ENCODE measurements at places on chromosomes 2 and 18.

- DNase-seq: no peak
Measured at GRCh38 chr2:159124441-159124911, 156.0 kb downstream of the TANC1 start.

GRCh38 chr18:76866666-76867065 lies 44.3 kb downstream of the ZNF236 start:
- no peak for DNase-seq

- DNase-seq: no peak
Measured at GRCh38 chr18:80239830-80240229, 7.5 kb downstream of the PARD6G start.

GRCh38 chr2:2649109-2650072 lies 318.3 kb upstream of the MYT1L start:
- DNase-seq: no peak

GRCh38 chr2:58350484-58350883 lies 109.4 kb upstream of the FANCL start:
- DNase-seq: peak; percentile 31

DNA sequence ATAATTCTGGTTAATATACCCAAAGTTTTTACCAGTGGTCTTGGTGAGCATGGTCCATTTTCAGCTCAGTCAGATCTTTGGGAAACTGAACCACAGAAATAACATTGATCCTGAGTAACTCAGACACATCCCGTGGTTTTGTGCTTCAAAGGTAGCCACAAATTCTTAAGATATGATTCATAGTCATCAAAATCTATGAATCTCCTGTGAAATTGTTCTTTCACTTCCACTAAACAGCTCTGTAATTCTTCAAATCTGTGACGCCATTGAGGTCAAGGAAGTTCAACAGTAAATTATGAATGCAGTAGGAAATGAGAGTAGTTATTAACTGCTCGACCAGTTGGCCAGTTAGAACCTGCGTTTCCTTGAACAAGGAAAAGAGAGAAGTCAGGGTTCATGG lies 147.3 kb downstream of the IRS1 start:
- DNase-seq: no peak

GRCh38 chr2:215886022-215886421 lies 127.3 kb downstream of the MREG start:
- no peak for DNase-seq

DNA sequence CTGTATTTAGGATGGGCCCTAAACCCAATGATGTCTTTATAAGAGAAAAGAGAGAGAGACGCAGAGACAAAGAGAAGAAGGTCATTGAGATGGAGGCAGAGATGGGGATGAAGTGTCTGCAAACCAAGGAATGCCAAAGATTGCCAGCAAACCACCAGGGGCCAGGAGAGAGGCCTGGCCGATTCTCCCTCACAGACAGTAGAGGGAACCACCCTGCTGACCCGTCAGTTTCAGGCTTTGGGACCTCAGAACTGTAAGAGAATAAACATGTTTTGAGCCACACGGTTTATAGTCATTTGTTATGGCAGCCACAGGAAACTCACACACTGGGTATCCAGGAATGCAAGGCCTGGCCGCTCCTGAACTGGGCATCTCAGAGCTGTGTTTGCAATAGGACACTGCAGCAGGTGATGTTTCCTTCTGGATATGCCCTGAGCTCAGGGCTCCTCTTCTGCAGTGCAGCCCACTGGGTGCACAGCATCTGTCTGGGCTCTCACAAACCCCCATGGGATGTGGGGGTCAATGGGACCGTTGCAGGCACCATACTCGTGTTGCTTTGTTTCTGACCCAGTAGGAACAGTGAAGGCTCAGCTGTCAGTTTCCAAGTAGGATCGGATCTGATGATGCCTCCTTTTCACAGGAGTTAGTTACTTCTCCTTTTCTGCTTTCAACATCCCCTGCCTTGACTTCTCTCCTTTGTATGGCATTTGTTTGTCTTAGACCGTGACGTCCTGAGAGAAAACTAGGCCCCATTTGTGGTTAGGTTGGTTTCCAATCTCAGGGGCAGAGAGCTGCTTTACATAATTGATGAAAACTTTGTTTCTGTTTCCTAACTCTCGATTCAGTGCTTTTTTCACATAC lies 20.8 kb downstream of the PTPN18 start:
- DNase-seq: peak; percentile 59

DNA sequence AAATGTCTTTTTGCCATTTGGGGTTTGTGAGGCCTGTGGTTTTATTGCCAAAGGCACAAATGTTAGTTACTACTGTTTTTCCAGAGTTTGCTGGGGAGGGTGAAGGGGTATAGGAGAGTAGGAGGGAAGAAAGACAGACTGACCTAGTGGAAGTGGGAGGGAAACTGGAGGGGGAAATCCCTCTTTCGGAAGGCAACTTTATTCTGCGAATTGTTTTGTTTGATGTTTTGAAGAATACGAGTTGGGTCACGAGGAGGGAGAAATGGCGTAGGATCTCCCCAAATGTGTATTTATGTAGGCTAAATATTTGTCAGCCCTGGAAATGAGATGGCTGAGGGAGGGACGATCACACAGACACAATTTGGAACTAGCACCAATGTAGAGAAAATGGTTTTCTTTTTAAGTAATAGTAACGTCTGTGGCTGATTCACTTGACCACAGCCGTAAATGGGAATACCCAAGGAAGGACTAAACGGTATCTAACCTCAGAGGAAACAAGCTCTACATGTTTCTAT lies 172.3 kb downstream of the ICOS start:
- peak; percentile 11 for DNase-seq

- no peak for DNase-seq
Measured at GRCh38 chr2:102053096-102053495, 61.3 kb downstream of the IL1R2 start.

DNA sequence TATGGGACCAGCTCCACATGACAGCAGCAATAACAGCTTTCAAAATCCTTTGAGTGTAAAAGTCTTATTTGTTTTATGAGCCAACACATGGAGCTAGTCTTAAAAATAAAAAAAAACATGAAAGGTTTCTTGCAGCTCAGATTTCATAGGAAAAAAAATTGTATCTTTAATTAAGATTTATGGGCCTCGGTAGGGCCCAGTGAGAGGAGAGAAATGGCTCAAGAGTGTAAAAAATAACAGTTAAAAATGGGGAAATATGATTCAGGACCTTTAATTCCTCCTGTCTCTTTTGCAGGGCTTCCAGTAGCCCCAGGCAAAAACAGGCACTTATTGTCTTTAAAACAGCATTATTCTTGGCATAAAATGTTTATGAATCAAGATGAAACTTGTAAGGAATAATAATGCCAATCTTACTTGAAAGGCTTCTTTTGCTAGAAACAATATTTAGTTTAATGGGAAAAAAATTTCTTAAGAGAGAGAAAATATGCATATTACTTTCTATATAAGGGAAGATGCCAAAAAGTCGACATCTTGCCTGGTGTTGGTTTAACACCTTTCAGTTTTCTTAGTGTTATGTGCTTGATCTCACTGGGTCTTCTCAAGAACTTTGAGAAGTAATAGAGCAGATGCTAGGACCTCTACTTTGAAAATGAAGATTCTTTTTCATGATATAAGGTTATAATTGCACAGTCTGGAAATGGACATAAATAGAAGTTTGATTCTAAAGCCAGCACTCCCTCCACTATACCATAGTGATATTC lies 71.3 kb upstream of the SETBP1 start:
- DNase-seq: no peak

DNA sequence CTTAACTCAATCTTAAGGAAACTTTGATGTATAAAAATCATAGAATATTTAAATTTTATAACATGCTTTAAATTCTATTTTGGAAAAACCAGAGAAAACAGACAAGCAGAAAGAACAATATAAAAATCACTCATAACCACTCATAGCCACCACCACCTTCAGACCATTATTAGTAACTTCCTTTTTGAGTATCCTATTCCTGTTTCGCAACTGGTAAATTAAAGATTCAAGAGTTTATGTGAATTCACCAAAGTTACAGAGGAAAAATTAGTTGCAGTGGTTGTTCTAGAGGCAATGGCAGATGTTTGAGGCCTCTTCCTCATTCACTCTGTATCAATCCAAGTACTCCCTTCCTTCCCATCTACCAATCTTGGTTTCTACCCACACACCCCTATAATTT lies 49.3 kb upstream of the PROKR1 start:
- DNase-seq: no peak

GRCh38 chr2:144230033-144230432 lies 289.9 kb downstream of the ZEB2 start:
- DNase-seq: no peak

DNA sequence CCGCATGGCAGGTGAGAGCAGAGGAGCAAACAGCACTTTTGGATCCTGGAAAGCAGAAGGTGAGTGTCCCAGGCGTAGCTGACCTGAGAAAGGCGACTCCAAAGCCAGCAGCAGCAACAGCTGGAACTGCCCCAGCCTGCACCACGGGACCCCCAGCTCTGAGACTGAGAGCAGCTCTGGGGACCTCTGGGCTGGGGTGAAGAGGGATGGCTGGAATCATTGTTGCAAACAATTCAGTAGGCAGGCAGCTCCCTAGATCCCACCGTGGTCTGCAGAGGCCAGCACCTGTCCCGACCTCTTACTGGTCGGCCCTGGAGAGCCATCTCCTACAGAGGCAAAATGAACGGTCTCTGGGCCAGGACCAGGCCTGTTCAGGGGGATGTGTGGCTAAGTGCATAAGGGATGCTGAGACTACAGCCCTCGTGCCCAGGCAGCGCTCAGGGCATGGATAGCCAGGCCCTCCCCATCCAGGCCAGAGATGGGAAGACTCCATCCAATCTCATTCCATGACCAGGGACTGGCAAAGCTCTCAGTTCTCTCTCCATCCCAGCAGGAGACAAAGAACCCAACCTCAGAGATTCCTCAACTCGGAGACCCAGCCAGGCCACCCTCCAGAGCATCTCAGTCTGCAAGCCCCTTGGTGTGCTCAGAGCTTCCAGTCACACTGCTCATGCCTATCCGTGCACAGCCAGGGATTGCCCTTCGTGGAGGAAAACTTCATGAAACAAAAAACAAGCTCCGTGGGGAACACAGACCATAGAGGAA lies 38.2 kb upstream of the ALPP start:
- no peak for DNase-seq

DNA sequence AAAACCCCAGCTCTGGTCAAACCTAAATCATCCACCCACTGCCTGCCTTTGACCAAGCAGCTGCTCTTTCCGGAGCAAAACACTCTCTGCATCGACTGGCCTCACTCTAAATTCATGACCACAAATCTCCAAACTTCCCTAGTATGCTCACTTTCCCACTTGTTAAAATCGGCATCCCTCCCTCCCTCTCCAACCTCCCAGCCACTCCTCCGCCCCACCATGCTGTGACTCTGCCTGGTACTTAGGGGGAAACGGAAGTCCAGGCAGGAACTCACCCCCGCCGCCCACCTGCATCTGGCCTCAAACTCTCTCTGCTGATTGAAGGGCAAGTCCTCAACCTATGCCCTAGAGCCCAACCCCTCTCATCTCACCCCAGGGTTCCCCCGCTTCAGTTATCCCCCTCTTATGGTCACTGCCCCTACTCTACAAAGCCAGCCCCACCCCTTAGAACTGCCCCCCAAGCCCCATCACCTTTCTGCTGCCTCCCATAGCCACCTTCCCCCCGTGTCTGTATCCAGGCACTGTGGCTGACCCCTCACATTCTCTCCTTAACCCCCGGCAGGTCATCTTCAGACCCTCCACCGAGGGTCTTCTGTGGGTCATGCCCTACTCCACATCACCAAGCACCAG lies 3.8 kb upstream of the ADRA2B start:
- no peak for DNase-seq

GRCh38 chr2:63060472-63060991 lies 9.9 kb downstream of the OTX1 start:
- DNase-seq: no peak

GRCh38 chr2:132607426-132608090 lies 62.4 kb downstream of the LYPD1 start:
- no peak for DNase-seq

- peak; percentile 58 for DNase-seq
Measured at GRCh38 chr2:190843890-190844699, 36.5 kb upstream of the GLS start.

DNA sequence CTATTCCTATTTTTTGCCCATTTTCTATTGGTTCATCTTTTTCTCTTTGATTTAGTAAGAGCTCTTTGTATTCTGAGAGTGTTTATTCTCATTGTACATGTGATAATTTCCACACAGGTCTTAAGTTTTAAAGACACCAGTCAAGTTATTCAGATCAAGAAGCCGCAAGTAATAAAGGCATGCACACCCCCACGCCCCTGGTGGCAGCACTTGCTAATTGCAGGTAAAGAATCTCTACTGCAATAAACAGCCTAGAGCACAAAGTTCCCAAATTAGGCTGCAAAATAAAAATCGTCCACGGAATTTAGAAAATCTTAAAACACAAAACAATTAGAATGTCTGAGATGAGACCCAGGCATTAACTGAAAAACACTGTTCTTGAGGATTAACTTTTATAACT lies 45.2 kb downstream of the ST3GAL5 start:
- no peak for DNase-seq

DNA sequence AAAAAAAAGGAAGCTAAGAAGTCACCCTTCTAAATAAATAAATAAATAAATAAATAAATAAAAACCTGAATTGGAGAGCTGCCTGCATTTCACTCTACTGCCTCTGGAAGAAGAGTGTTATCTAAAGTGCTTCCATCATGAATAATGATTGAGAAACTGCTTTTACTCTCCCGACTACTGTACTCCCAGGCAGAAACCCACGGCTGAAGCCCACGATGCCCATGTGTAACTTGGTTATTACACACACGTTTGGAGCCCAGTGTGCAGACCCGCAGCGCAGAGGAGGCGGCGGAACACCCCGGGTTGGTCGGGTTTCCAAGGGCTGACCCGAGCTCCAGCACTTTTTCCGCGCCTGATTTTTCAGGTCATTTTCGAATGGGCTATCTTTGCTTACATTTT lies 697 bp upstream of the SPATS2L start:
- no peak for DNase-seq

- DNase-seq: no peak
Measured at GRCh38 chr2:132978840-132979239, 308.8 kb upstream of the LYPD1 start.

GRCh38 chr2:106553321-106553720 lies 66.2 kb downstream of the CD8B2 start:
- no peak for DNase-seq

GRCh38 chr2:148402786-148403185 lies 241.8 kb upstream of the EPC2 start:
- DNase-seq: no peak

DNA sequence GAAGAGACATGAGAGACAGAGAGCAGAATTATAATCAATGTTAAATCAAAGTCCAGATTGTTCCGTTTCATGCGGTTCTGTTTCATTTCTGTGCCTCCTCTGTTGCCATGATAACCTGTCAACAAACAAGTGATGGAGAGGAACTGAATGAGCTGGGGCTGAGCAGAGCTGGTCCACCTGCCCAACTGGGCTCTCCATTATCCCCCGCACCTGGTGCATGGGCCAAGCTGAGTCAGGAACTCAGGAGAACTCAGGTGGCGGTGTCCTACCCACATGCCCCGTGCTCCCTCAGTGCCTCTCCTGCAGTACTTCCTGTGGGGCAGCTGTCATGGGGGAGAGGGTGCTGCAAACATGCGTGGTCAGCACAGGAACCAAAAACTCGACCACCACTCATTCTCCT lies 178.8 kb downstream of the TTC32 start:
- DNase-seq: no peak

GRCh38 chr18:44758861-44759631 lies 78.4 kb downstream of the SETBP1 start:
- peak; percentile 78 for DNase-seq

Data from GM13977 (cell line).